Nephron progenitor cell (in vitro differentiated cells): ENCODE measurements at places on chromosomes 11 and 22.
A peak's percentile ranks its signal among the peaks of the same experiment; 100 is the strongest.

DNA sequence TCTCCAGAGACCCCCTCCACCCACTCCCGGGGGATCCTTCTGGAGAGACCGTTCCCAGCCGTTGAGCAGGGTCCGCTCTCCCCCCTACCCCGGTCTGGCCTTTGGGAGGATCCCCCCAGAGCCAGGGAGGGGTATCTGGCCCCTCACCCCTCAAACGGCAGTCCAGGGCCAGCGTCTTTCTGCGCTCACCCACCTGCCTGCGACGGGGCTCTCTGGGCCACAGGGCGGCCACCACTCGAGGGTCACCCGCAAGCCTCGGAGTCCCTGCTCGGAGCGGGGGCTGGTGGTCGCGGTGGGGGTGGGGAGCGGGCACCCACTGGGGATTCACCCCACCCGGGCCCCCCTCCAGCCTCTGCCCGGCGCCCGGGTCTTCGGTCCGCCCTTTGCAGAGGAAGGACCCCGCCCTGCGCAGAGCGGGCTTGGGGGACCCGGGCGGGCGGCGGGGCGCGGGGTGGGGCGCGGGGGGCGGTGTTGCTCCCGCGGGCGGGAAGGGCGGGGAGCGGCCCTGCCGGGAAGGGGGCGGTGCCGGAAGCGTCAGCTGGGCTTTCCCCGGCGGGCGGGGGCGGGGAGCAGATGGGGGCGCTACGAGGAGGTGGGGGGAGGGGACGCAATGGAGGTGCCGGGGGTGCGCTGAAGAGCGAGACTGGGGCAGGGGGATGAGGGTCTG lies 16.6 kb downstream of the CRELD2 start:
- H3K36me3 ChIP-seq, result no peaks in the 10 kb centered on the region
- no peak overlapping the region for H3K27ac ChIP-seq
- peaks cover 36% of the 10 kb centered on the region for H3K4me1 ChIP-seq
- H3K4me3 ChIP-seq, result no peak overlapping the region

DNA sequence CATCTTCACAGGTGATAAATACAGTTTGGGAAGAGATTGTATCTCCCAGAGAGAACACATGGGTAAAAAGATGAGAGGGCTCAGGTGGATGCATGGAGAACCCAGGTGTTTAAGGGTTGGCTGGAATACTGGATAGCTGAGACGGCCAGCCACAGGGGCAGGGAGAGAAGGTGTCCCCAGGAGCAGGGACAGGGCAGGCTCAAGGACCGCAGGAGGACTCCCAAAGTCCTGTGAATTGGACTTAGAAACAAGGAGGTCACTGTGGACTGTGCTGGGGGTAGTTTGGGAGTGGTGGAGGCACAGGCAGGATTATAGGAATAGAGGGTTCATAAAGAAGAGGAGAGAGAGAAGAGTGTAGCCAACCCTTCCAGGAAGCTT lies 103.8 kb upstream of the PARVA start:
- no peak overlapping the region for H3K4me3 ChIP-seq
- no peak for DNase-seq
- H3K4me1 ChIP-seq, result peaks cover 21% of the 10 kb centered on the region
- H3K36me3 ChIP-seq, result no peaks in the 10 kb centered on the region
- H3K27me3 ChIP-seq, result peaks cover 20% of the 10 kb centered on the region
- no peak overlapping the region for H3K27ac ChIP-seq

- peaks cover 26% of the 10 kb centered on the region for H3K4me1 ChIP-seq
- peak overlapping the region; percentile 47 for H3K27ac ChIP-seq
- H3K36me3 ChIP-seq, result peaks cover 8% of the 10 kb centered on the region
- peaks cover 20% of the 10 kb centered on the region for H3K27me3 ChIP-seq
- peak; percentile 69 for DNase-seq
- H3K4me3 ChIP-seq, result no peak overlapping the region
Measured at GRCh38 chr22:39003165-39003638, 10.9 kb upstream of the APOBEC3C start.

DNA sequence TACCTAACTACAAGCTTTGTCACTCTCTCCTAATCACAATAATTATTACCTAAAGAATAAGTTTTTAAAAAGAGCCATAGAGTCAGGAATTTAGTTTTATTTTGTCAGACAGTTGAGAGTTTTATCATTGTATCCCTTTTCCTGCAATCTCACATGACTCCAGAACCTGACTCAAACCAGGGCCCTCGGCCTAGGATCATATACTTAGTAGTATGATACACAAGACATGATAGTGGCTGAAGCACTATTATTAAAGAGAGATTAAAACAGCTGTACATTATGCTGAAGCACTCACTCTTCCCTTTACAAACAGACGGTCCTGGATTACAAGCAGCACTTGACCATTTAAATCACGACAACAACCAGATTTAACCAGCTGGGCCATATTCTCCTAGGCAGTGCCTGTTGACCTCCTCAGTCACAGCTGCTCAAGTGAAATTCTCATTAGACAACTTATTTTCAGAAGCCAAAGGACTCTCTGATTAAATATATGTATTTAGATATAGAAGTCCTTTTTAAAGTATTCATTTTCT lies 44.0 kb downstream of the SOX6 start:
- H3K27me3 ChIP-seq, result peaks cover 4% of the 10 kb centered on the region
- no peak overlapping the region for H3K27ac ChIP-seq
- H3K36me3 ChIP-seq, result no peaks in the 10 kb centered on the region
- no peak overlapping the region for H3K4me3 ChIP-seq
- no peak for DNase-seq

DNA sequence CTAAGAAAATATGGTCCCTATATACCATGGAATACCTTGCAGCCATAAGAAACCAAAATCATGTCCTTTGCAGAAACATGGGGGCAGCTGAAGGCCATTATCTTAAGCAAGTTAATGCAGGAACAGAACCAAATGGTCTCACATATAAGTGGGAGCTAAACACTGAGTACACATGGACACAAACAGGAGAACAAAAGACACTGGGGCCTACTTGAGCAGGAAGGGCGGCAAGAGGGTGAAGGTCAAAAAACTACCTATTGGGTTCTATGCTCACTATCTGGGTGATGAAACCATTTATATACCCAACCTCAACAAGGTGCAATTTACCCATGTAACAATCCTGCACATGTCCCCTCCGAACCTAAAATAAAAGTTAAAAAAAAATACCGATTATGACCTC lies 22.5 kb downstream of the GAS2 start:
- no peak overlapping the region for H3K4me3 ChIP-seq
- no peak overlapping the region for H3K27ac ChIP-seq
- no peaks in the 10 kb centered on the region for H3K27me3 ChIP-seq
- peaks cover 13% of the 10 kb centered on the region for H3K4me1 ChIP-seq
- DNase-seq, result no peak

DNA sequence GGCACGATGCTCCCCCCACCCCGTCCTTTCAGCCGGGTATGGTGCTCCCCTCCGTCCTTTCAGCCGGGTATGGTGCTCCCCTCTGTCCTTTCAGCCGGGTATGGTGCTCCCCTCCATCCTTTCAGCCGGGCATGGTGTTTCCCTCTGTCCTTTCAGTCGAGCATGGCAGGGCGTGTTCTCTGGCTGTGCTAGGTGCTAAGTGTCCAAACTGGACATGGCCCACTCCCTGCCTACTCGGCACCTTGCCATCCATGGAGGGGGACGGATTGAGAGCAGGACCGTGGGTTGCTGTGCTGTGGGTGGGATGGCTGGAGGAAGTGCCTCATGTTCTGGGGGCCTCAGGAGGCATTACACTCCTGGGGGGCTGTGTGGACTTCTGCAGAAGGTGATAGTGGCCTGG lies 45.5 kb downstream of the MUC6 start:
- H3K4me1 ChIP-seq, result peaks cover 13% of the 10 kb centered on the region
- DNase-seq, result no peak
- H3K27ac ChIP-seq, result peak overlapping the region; percentile 92
- H3K36me3 ChIP-seq, result peaks cover 15% of the 10 kb centered on the region
- H3K4me3 ChIP-seq, result no peak overlapping the region

DNA sequence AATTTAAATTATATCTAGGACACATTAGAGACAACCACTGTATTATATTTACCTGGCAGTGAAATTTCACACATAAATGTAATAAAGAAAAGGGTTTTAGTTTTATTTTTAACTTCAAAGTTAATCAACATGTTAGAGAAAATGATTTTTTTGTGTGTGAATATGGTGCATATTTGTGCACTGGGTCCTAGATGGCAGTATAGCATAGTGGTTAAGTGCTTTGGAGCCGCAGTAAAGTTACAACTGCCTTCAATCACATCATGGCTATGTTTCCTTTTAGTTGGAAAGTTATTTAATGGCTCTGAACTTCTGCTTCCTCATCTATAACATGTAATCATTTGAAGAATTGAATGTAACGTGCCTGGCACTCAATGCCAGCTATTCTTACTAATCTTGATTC lies 108.9 kb upstream of the DDI1 start:
- no peak for DNase-seq
- H3K4me3 ChIP-seq, result no peak overlapping the region
- H3K27me3 ChIP-seq, result no peaks in the 10 kb centered on the region

- H3K36me3 ChIP-seq, result no peaks in the 10 kb centered on the region
- H3K27me3 ChIP-seq, result peaks cover 7% of the 10 kb centered on the region
- peaks cover 50% of the 10 kb centered on the region for H3K4me1 ChIP-seq
- H3K4me3 ChIP-seq, result no peak overlapping the region
Measured at GRCh38 chr11:112694813-112695212, 266.4 kb upstream of the NCAM1 start.

DNA sequence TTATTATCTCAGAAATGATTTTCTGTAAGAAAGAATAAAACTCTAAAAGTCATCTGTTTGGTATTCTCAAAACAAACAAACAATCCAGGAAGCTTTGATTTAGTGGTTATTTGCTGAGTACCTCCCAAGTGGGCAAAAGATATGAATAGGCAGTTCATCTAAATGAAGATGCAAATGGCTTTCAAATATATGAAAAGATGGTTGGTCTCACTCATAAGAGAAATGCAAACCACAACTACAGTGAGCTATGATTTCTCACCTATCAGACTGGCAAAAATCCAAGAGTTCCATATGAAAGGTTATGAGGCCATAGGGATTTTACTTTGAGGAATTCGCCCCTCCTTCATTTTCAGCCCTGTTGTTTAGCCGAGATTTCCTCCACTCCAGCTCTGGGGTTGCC lies 11.3 kb upstream of the P2RY2 start:
- H3K27ac ChIP-seq, result no peak overlapping the region
- H3K36me3 ChIP-seq, result no peaks in the 10 kb centered on the region
- H3K4me1 ChIP-seq, result peaks cover 4% of the 10 kb centered on the region
- DNase-seq, result no peak
- H3K4me3 ChIP-seq, result no peak overlapping the region
- peaks cover 6% of the 10 kb centered on the region for H3K27me3 ChIP-seq

- H3K4me1 ChIP-seq, result peaks cover 51% of the 10 kb centered on the region
- peak overlapping the region; percentile 64 for H3K4me3 ChIP-seq
- peak overlapping the region; percentile 66 for H3K27ac ChIP-seq
- H3K36me3 ChIP-seq, result no peaks in the 10 kb centered on the region
- DNase-seq, result peak; percentile 27
Measured at GRCh38 chr22:50145721-50146438, 24.7 kb upstream of the PANX2 start.

- DNase-seq, result no peak
- H3K36me3 ChIP-seq, result no peaks in the 10 kb centered on the region
- no peaks in the 10 kb centered on the region for H3K4me1 ChIP-seq
- H3K27ac ChIP-seq, result no peak overlapping the region
- no peak overlapping the region for H3K4me3 ChIP-seq
Measured at GRCh38 chr11:28984231-28984630, 876.0 kb downstream of the METTL15 start.

- H3K36me3 ChIP-seq, result peaks cover 9% of the 10 kb centered on the region
- peaks cover 32% of the 10 kb centered on the region for H3K4me1 ChIP-seq
- no peaks in the 10 kb centered on the region for H3K27me3 ChIP-seq
- no peak overlapping the region for H3K4me3 ChIP-seq
- peak overlapping the region; percentile 62 for H3K27ac ChIP-seq
Measured at GRCh38 chr11:48087974-48088681, 107.8 kb downstream of the PTPRJ start.
